ENCODE measurements at places on chromosomes 2 and 18.

GRCh38 chr2:119085613-119086012 lies 72.9 kb downstream of the C1QL2 start:
- no peak for DNase-seq

- DNase-seq: no peak
These were observed 133.4 kb downstream of the AFF3 start for GRCh38 chr2:100008956-100009355.

GRCh38 chr18:46950064-46950656 lies 32.8 kb downstream of the KATNAL2 start:
- no peak for DNase-seq

DNA sequence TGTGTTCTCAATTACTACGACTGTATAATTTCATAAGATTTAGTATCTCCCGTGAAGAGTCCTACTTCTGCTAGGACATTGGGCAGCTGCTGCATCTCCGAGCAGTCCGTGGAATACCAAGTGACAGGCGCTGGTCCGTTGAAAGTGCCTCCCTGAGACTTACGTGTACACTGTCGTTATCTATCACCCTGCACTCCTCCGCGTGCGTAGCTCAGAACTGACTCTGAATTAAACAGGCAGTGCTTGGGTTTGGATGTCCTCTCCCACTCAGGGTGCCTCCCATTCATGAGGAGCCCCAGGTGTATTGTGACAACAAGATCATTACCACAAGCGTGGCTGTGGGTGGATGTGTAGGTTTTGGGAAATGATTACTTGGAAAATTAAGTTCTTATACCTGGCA lies 148.4 kb downstream of the SH3RF3 start:
- no peak for DNase-seq

DNA sequence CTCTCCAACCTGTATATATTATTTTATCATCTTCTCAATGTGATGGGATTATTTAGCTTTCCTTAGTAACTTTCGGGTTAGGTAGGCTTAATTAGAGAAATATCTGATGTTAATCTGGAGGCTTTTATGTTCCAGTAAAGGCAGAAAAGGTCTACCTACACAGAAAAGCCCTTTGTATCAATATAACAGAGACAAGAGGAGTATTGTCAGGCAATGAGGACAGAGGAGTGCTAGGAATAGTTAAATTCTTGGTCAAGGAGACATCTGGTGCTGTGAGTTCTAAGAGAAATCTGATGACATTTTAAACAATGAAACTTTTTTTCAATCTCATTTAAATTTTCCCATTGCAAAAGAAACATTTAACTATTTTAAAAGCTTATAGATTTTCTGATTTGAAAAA lies 36.1 kb downstream of the DPP4 start:
- no peak for DNase-seq
